ENCODE measurements at places on chromosomes 7 and 10.

- DNase-seq = no peak
Observed at GRCh38 chr10:72295330-72295910, 21.7 kb downstream of the DDIT4 start.

- no peak for DNase-seq
Observed at GRCh38 chr7:66142996-66143395, 28.3 kb downstream of the CRCP start.

DNA sequence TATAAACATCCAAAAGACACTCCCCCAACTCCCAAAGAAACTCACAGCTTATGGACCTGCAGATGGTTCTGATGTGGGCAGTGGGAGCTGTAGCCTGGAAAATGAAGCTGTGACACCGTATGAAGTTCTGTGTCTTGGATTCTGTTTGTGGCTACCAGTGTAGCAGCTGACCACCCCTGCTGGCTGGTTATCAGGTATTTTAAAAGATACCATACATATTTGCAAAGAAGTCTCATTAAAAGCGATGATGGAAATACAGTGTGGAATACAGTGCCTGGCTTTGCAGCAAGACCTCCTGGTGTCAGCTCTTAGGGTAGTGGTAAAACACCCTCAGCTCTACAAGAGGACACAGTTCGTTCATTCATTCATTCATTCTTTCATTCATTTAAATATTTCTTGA lies 194.3 kb upstream of the PRKCQ start:
- DNase-seq = no peak

DNA sequence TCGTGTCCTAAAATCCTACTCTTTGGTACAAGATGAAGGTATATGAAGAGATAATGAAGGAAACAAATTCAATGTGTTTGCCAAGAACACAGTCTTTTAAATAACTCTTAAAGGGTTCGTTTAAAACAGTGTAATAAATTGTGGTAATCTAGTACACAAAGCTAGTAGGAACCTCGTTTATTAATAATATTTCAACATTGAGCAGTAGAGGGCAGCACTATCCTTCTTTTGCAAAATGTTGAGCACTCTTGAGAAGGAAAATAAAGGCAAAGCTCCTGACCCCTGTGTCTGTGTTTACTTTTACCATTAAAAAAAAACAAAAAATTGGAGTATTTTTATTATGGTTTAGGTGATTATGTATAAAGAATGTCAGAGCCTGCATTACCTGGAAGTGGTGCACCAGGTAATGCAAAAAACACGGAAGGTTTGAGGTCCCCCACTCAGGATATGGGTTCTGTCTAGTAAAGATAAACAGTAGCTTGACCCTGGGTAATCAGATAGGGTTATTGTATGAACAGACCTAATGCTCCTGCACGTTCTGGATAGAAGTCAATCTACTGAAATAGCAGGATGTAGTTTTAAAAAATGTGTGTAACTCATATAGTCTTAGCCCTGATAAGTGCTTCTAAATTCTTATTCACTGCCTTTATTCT lies 5.7 kb upstream of the GOT1 start:
- peak; percentile 29 for DNase-seq

All from fibroblast of skin of left quadriceps (primary cell).